ELF-1 (cell line): ENCODE measurements at places on chromosomes 7 and 10.

DNA sequence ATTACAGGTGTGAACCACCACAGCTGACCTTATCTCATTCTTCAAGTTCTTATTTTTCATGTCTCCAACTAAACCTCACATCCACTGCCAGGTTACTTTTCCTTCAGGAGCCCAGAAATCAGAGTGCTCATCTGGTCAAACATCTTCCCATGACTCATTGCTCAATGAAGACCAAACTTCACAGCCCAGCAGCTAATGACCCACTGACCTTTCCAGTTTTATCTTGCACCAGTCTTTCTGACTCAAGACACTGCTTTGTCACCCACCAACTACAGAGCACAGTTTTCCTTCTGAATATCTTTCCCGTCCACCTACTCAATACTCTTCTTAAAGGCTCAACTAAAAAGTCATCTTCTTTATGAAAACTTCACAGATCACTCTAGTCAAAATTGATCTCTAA, 245.1 kb downstream of the CHCHD3 start:
- DNase-seq = peak; percentile 18

- no peak for DNase-seq
Observed at GRCh38 chr10:33303988-33304387, 30.5 kb downstream of the NRP1 start.

GRCh38 chr10:86387178-86387794, 20.7 kb upstream of the GRID1 start:
- no peak for DNase-seq

DNA sequence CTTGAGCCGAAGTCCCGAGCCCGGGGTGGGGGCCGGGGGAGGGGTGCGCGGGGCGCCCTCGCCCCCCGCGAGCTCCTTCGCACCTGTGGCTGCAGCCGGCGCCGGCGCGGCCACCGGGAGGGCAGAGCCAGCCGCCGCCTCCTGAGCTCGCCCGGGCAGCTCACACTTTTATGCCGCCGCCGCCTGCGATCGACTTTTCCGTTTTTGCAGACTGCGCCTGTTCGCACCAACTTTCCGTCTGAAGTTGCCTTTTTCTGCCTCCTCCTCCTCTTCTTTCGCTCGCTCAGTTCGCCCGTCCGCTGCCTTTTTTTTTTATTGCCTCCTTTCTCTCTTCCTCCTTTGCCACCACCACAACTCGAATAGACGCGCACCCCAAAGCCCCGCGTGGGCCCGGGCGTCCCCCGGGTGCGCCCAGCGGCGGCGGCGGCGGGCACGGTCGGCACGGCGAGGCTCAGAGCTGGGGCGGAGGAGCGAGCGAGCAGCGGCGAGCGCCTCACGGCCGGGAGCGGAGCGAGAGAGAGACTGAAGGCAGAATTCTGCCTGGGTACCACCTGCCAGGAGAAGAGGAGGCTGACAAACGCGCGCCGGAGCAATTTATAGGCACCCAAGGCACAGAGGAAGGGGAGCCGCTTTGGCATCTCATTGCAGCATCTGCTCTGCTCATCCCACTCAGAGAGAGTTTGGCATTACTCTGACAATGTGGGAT, at the start of gene C1QL3:
TSS of gene C1QL3 (minus strand) at position 569 of the 706 bp plus-strand sequence. CDS start 814 bp downstream, outside the sequence.
- peak; percentile 55 for DNase-seq

- DNase-seq = no peak
Observed at GRCh38 chr10:83432261-83433045, 706.9 kb upstream of the GHITM start.

GRCh38 chr7:76272851-76273497, 29.5 kb upstream of the HSPB1 start:
- DNase-seq = no peak

GRCh38 chr10:95785317-95785716, 29.4 kb downstream of the ENTPD1 start:
- no peak for DNase-seq

- DNase-seq = no peak
Observed at GRCh38 chr10:121910673-121911420, 17.0 kb downstream of the ATE1 start.

GRCh38 chr10:71771821-71772617, 1.3 kb downstream of the VSIR start:
- DNase-seq = no peak

DNA sequence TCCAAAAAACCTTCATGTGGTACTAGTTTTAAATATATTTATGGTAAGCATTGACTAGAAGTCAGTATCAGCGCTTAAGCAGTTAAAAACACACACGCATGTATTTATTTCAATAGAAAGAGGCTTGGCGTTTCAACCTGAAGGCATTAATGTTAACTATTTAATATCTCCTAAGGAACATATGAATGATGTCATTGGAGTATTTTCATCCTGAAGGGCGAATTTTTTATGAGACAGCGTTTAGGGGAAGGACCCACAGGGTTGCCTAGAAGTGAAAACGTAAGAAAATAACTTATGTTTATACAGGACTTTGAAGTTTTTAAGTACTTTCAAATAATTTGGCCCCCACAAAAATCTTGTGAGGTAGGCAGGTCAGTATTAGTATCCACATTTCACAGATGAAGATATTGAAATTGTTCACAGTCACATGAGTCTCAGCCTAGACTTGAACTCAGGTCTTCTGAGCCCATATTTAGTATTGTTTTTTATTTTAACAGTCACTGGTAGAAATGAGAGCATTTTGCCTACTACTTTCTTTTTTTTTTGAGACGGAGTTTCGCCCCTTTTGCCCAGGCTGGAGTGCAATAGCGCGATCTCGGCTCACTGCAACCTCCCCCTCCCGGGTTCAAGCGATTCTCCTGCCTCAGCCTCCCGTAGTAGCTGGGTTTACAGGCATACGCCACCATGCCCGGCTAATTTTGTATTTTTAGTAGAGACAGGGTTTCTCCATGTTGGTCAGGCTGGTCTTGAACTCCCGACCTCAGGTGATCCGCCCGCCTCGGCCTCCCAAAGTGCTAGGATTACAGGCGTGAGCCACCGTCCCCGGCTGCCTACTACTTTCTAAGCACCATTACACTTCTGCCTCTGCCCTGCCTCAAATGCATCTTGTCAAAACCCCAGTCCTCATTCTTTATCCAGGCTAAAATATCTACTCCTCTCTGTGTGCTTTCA, 1.8 kb downstream of the SLK start:
- DNase-seq = no peak

DNA sequence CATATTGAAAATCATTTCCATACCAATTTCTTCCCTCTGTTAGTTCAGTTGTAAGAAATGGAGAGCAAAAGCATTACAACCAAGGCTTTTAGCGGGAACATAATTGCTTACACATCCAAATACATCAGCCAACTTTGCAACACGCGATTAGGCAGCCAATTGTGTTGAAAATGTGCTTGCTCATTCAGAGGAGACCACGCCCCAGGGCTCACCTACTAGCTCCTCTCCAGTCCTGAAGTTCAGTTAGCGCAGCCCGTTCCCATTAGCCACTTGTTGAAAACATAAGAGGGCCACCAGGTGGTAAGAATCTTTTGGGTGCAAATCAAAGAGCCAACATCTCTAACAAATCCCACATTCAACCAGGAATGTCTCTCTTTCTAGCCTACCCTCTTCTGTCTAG, 213.2 kb upstream of the MDFIC start:
- peak; percentile 50 for DNase-seq
